ENCODE measurements at places on chromosomes 6 and 20.

DNA sequence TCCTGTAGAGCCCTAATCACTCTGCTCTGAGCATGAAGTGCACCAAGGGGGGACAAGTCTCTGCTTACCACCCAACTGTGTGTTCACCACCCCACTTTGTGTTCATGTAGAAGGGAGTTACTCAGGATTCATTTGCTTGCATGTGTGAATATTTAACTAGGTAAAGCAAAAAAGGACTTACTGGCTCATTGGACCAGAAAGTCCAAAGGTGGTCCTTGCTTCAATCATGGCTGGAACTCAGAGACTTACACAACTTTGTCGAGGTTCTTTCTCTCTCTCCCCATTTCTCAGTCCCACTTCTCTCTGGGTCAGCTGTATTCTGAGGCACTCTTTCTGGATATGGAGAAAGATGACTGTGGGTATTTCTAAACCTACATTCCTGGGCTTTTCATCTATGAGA lies 4.0 kb downstream of the TMEM200A start:
- no peak for DNase-seq

GRCh38 chr6:56450882-56451739 lies 191.6 kb downstream of the DST start:
- no peak for DNase-seq

GRCh38 chr20:43751167-43752050 lies 24.6 kb upstream of the GTSF1L start:
- DNase-seq, result no peak

DNA sequence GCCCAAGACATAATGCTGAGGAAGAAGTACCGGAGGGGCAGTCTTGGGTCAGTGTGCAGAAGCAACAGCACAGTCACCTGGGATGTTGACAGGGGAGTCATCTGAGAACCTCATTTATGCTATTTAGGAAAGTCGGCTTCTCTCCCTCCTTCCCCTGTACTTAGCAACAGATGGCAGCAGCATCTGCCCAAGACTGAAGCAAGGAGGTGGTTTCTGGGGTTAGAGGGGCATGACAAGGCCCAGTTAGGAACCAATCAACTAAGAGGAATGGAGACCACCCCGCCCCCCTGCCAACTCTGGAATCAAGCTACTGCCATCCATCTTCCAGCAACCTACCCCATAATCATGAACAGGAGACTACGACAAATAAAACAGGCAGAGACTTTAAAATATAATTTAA lies 21.7 kb downstream of the RIPK1 start:
- no peak for DNase-seq

DNA sequence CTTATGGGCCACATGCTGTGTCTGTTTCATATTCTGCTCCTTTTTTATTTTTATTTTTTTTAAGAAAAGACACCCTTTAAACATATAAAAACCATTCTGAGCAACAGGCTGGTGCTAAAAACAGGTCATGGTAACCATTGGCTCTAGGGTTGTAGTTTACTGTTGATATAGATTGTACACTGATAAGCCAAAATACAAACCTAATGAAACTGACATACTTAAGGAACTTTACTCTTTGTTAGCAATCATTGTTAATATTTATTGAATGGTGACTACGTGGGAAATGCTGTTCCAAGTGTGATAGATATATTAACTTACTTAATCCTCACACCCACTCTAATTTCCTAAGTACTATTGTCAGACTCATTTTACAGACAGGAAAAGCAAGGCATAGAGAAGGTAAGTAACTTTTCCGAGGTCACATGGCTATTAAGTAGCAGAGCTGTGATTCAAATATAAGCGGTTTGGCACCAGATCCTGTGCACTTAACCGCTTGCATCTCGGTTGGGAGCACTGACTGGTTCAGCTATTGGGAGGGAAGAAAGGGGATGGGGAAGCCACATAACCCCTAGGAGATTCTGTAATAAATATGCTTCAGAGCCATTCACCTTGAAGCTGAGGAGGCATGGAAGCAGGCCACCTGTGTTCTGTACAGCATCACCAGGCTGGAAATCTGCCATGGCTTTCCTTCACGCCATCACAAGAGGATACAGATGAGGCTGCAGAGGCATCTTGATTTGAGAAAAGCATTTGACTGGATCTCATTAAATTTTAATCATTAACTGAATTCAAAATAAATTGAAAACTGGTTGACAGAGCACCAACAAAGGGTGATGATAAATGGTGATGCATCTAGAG lies 4.9 kb downstream of the TRAF3IP2 start:
- DNase-seq, result no peak

- peak; percentile 42 for DNase-seq
Measured at GRCh38 chr6:105077596-105078385, 102.0 kb downstream of the POPDC3 start.

GRCh38 chr6:14730654-14731053 lies 515.2 kb upstream of the JARID2 start:
- DNase-seq, result no peak

DNA sequence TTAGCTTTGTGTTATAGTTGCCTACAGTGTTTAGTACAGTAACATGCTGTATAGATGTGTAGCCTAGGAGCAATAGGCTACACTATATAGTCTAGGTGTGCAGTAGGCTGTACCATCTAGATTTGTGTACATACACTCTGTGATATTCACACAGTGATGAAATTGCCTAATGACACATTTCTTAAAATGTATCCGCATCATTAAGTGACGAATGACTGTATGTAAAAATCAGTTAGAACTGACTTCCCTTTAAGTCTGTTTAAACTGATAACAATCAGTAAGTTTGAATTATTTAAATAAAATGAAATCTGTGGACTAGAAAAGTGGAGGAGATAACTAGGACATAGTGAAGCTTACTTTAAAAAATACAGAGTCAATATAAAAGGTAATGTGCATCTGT lies 176.1 kb downstream of the CDKAL1 start:
- no peak for DNase-seq

- no peak for DNase-seq
Measured at GRCh38 chr20:38585404-38586180, 4.6 kb downstream of the ADIG start.

DNA sequence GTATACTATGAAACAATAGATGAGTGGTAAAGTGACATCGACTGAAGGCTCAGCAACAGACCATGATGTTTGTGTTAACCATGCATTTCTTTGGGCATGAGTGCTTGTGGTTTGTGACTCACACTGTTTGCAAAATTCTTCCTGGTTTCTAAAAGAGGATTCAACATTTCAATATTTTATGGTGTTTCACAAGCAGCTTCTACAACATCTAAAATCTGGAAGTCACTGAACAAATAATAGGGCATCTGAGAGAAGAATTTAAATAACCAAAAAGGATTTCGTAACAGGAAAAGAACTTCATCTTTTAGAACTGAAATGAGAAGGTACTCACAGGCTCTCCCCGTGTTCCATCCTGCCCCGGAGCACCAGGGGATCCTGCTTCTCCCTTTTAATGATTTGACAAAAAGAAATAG lies 146.2 kb downstream of the COL21A1 start:
- DNase-seq, result peak; percentile 77

DNA sequence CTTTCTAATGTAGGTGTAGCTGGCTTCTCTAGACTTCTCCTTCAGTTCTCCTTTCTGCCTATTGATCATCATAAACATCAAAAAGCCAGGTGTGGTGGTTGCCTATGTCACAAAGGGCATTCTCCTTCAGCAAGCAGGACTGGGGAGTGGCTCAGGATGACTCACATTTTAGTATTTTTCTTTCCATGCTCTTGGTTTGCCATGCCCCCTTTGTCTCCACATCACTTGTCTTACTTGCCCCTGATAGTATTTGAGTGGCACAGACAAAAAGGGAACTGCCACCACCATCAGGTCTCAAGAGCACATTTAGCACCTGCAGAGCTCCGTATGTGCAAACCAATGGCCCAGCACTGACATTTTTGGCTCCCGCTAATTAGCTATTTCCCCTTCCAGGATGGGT lies 698.8 kb downstream of the DHX35 start:
- no peak for DNase-seq

GRCh38 chr6:158413814-158414565 lies 101.7 kb downstream of the TULP4 start:
- DNase-seq, result peak; percentile 94

All from foreskin melanocyte (primary cell).